Activated CD4-positive, CD25-positive, alpha-beta regulatory T cell treated with anti-CD3 and anti-CD28 coated beads, Interleukin-2, amount 50 U/mL, for 72 hours (primary cell): ENCODE measurements at places on chromosomes 2 and 18.

DNA sequence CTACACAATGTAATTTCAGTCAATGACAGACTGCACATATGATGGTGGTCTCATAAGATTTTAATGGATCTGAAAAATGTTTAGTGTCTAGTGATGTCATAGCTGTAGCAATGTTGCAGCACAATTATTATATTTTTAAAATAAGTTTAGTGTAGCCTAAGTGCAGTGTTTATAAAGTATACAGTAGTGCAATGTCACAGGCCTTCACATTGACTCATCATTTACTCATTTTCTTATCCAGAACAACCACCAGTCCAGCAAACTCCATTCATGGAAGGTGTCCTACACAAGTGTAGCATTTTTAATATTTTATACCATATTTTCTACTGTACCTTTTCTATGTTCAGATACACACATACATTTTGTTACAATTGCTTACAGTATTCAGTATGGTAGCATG lies 663.1 kb downstream of the ERBB4 start:
- DNase-seq, result no peak

- DNase-seq, result no peak
These were observed 4.2 kb downstream of the TRAK2 start for GRCh38 chr2:201447086-201447485.

GRCh38 chr2:39981883-39982311 lies 202.8 kb upstream of the THUMPD2 start:
- no peak for DNase-seq

DNA sequence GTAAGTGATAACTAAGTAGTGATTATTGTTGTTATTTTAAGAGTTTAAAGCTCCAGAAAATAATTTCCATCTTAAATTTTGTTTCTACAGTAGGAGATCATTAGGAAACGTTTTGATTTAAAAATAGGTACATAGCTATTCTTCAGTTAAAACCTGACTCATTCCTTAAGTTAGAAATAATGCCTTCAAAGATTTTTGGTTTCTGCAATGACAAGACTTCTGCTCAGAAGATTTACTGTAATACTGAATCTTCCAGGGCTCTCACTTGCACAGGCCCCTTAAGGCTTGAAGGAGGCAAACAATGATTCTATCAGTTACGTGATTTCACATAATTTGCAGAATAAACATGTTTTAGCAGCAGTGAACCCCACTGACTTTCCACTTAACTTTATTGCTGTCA lies 333.7 kb downstream of the RAD51AP2 start:
- DNase-seq, result no peak

DNA sequence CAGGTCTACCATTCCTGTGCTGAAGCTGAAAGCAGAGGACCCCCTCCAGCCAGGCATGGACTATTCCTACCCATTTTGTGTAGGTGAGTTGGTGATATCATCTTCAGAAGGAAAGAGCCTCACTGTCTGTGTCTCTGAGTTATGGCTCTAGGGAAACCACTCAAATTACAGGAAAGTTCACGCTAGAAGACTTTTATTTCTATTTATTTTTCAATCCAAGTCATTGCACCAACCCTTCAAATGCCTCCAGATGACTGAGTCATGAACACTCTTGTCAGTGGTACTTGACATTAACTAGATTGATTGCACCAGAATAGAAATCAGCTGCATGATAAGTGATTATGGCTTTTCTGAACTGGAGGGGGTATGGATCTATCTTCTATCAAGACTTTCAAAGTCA lies 338.4 kb downstream of the MBD2 start:
- DNase-seq, result no peak

DNA sequence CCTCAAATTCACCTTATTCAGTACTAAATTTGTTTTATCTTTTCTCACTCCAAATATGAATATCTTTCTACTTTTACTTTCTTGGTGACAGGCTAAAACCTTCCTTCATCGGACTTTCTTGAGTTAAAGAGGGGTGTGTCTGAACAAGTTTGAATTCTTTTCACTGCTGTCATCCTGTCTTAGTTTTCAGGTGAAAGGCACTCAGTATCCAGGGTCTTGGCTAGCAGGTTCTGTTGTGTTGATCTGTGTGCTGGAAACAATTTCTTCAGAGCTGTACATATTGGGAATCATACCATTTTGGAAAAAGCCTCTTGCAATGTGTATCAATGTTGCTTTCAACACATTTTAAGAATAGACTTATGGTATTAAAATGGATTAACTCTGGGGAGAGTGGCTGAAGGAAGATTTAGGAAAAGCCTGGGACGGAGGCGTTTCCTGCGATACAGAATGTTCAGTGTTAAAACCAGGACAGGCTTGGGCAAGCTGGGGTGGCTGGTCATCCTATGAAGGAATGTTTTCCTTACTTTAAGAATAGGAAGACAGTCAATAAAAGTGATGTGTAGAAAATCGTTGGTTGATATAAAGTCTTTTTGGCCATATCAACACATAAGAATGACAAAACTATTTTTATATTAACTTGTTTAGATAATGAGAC lies 350.7 kb upstream of the SPRED2 start:
- no peak for DNase-seq

DNA sequence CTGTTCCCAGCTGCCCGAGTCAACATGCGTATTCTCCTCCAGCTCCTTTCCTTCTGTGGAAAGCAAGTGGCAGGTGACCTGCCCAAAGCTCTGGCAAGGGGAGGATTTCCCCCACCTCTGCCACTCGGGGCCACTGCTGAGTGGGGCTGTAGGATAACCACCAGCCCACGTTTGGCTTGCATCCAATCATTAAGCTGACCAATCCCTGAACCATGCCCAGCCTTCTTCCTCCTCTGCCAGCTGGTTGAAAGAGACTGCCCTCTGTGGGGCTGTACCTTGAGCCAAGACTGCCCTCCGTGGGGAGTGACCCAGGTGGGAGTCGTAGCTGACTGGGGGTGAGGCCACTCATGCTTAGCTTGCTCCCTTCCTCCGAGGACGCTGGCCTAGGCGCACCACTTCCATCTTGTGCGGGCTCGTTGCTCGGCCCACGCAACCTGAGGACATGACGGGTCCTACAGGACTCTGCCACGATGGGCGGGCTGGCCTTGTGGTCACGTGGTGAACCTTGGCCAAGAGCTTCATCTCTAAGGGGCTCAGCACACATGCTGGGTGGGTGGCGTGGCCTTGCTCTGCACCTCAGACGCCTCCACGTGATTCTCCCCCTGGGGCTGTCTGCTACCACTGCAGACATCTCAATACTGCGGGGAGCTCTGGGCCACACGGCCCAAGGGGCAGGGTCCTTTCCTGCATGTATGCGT lies 112.1 kb downstream of the NDUFA10 start:
- DNase-seq, result no peak

- no peak for DNase-seq
These were observed 56.9 kb upstream of the SCN7A start for GRCh38 chr2:166550923-166551322.

DNA sequence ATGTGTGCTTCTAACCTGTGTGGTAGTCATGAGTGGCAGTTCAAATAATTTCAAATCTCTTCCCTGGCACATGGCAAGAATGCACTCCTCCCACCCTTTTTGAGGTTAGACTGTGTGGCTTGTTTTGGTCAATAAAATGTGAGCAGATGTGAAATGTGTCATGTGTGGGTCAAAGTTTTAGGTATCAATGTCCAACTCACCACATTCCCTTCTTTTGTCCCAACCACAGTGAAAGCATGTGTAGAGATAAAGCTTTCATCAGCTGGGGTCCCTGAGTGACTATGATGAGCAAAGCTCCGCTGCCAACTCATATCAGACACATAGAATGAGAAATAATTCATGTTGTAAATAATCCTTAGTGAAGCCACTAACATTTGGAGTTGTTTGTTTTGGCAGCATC lies 118.2 kb downstream of the PAX3 start:
- DNase-seq, result no peak

DNA sequence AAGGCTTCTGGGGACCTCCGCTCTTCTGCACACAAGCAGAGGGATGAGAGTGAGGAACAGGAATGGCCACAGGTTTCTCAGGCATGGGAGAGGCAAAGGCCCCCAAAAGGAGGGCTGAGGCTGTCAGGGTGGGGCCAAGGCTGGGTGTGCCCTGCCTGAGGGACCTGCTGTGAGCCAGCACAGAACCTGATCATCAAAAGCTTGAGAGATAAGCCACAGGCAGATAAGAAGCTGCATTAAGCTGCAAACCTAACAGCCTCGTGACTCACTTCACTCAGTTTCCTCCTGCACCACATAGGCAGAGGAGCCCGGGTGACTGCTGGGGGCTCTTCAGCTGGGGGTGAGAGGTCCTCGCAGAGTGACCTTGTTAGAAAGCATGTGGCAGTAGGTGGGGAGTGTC lies 64.5 kb upstream of the LAPTM4A start:
- DNase-seq, result no peak

- DNase-seq, result no peak
These were observed 1.6 kb downstream of the PPP3R1 start for GRCh38 chr2:68250652-68251186.

- DNase-seq, result no peak
These were observed 65.7 kb downstream of the CELF4 start for GRCh38 chr18:37499913-37500312.

GRCh38 chr18:50992351-50992762 lies 24.5 kb downstream of the ELAC1 start:
- DNase-seq, result no peak

DNA sequence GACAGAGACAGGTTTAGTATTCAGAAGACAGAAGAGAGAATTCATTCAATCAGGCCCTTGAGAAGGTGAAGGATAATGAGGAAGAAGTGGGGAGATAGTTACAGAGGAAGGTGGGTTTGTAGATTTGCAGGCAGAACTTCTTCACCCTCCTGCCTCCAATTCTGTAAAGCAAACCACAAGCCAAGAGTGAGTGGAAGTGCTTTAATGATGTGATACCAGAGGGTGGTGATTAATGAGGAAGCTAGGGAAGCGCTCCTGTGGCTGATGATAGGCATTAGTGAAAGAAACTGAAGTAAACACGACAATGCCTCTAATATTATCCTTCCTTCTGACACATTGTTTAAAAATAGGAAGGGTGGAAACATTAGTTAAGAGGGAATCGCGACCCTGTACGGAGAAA lies 78.2 kb downstream of the CAPN13 start:
- DNase-seq, result no peak

GRCh38 chr2:174756743-174757142 lies 7.5 kb downstream of the CHRNA1 start:
- DNase-seq, result no peak

DNA sequence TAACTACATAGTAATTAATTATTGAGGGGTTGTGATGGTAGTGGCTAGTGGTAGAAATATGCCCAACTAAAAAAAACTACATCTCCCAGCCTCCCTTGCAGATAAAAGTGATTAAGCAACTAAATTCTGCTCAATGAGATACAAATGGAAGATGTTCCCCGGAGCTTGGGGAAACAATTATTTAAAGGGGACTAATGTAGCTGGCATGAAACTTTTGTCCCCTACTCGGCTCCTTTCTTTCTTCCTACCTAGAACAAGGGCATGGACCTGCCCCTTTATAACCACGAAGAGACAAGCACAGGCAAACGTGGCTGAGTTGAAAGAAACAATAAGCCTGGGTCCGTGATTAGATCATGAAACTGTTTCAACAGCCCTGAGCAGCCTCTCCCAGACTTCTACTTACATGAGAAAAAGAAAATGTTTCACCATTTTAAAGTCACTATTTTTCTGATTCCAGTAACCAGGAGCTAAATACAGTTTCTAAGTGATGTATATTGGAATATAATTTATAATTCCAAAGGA lies 236.9 kb downstream of the SCG2 start:
- no peak for DNase-seq

GRCh38 chr18:52409727-52410126 lies 69.7 kb downstream of the DCC start:
- DNase-seq, result no peak

- no peak for DNase-seq
These were observed 283.3 kb upstream of the NETO1 start for GRCh38 chr18:73151086-73151485.

- no peak for DNase-seq
These were observed 81.9 kb upstream of the COL5A2 start for GRCh38 chr2:189261431-189261841.

- no peak for DNase-seq
These were observed 1.9 kb downstream of the ANKRD23 start for GRCh38 chr2:96841701-96842495.

GRCh38 chr2:48398285-48399002 lies 131.5 kb upstream of the STON1 start:
- no peak for DNase-seq

- no peak for DNase-seq
These were observed 137.1 kb downstream of the DPP10 start for GRCh38 chr2:114579542-114579941.

DNA sequence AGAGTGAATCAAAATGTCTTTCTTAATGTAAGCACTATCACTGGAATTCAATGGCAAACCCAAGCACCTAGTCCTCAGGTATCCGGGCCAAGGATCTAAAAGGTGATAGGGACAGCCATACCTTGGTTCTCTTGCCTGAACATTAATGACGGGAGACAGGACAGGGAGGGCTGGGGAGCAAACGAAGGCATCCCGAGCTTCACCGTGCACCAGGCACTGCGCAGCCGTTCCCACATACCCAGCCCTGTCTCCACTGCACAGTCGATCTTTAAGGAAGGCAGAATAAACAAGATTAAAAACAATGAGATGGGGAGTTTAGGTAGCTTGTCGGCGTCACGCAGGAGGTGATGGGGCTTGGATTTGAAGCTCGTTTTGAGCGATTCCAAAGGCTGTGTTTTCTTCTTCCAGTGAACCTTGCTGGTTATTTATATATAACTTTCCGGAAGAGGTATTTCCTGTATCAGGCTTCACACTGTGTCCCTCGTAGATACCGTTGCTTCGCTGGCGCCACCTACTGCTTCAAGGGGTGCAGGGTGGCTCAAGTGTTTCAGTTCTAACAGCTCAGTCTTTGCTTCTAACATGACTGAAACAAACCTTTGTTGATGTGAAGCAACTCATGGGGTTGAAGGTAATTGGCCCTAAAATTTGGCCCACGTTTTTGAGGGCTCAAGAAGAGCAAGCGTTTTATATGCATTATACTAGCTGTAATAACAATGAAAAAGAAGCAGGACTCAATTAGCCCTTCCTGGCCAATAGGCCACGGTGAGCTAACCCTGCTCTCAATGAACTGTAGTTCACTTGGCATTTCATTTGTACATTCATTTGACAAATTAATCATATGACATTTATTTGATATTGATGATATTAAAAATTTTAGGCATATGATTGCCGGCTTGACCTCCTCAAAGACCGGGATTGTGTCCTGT lies 77.4 kb downstream of the DCDC2C start:
- peak; percentile 36 for DNase-seq

- DNase-seq, result no peak
These were observed 68.7 kb downstream of the KCTD1 start for GRCh38 chr18:26479681-26480079.

DNA sequence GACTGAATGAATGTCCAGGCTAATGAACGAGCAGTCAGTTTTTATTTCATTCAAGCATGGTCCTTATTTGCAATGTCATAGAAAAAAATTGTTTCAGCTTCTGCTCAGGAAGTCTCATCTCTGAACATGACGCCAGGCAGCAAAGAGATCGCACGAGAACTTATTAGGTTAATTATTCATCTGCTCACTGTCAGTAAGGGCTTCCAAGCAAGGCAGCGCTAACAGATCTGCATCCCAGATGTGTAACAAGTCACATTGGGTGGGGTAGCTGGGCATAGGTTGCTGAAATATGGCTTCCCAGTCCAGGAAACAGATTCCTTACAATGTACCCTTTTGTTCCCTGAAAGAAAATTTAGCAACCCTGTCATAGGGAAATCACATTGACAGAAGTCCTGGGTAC lies 63.5 kb downstream of the ANKRD44 start:
- no peak for DNase-seq
